Islet precursor cell (in vitro differentiated cells): ENCODE measurements at places on chromosomes 7 and 10.

- DNase-seq = peak; percentile 41
Measured at GRCh38 chr10:75103881-75104686, 7.4 kb upstream of the SAMD8 start.

DNA sequence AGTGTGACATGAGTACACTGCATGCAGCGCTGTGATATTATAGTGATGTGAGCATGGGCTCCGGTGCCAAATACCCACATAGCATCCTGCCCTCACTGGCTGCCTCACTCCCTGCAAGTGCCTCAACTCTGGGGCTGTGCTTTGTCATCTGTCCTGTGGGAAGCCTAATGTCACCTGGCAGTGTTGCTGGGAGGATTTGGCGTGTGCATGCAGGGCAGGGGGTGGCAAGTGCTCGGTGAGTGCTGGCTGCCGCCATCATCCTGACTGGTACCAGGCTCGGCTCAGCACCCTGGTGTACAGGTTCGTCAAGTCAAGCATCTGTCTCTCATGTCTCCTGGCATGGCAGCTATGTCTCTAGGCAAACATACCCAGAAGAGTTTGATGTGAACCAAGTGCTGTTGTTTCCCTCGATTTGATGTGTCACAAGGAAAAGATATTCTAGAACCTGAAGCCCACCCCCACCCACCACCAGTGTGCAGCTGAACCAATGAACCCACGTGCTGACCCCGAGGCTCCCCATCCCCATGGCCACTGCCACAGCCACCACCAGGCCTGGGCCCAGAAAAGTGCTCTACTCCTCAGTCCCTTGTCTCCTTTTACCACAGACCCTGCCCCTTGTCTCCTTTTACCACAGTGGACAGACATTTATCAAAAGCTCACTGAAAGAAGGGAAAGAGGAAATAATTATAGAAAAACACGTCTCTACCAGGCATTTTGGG, 135.8 kb downstream of the MAPK8 start:
- DNase-seq = no peak

DNA sequence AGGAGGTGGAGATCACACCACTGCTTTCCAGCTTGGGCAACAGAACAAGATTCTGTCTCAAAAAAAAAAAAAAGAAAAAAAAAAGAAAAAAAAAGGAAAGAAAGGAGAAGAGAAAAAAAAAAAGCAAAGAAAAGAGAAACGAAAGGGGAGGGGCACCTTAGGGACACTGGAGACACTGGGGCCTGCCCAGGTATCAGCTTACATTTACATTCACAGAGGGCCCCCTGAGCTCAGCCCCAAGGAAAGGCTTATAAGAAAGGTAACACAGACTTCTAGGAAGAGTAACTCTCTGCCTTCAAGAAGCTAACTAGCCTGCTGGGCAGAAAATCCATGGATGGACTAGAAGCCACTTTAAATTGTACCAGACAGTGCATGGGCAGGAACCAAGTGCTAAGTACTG, 108.8 kb downstream of the NPY start:
- DNase-seq = no peak

DNA sequence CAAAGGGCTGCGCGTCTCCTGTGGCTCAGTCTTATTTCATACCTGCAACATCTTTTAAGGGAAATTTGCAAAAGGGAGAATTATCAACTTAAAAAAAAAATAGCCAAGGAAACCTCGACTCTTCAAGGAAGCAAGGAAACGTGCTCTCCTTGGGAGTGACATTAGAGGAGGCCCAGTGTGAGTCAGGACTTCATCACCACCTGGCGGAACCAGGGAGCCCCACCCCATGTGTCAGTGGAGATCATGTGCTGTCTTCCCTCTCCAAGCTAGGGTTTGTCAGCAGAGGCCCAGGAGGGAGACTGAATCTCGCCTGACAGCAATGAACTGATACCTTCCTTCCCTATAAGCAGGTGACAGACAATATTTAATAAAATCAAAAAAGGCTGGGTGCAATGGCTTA, 28.9 kb downstream of the POR start:
- DNase-seq = no peak

- no peak for DNase-seq
Measured at GRCh38 chr7:123259759-123260158, 60.0 kb upstream of the SLC13A1 start.
